ENCODE measurements at places on chromosomes 2 and 18. TPM values are rescaled to one million over a fixed set of nuclear protein-coding genes. Genes with fewer than 3 reads are reported as not detected.

The DNAH7 gene
- 0.38 TPM for total RNA-seq

The MOGAT1 gene
- total RNA-seq = not detected

The TLX2 gene
- total RNA-seq = not detected

The SLC4A3 gene
- total RNA-seq = 2.3 TPM

The ANKRD44 gene
- total RNA-seq = 4.9 TPM

The TRIM43 gene
- total RNA-seq = not detected

The RGPD4 gene
- total RNA-seq = not detected

The EXOC6B gene
- 57.7 TPM for total RNA-seq

The ALK gene
- not detected for total RNA-seq

The SERPINB11 gene
- total RNA-seq = 13.5 TPM

The MSTN gene
- total RNA-seq = not detected

The C1QL2 gene
- total RNA-seq = not detected

The LIMS3 gene
- total RNA-seq = not detected

The TAF4B gene
- total RNA-seq = 6.3 TPM

The CRACDL gene
- total RNA-seq = 8.8 TPM

The MAB21L4 gene
- total RNA-seq = 179 TPM

The CFAP210 gene
- total RNA-seq = not detected

The CD226 gene
- total RNA-seq = 0.79 TPM

The COLEC12 gene
- total RNA-seq = 1.4 TPM

DNA sequence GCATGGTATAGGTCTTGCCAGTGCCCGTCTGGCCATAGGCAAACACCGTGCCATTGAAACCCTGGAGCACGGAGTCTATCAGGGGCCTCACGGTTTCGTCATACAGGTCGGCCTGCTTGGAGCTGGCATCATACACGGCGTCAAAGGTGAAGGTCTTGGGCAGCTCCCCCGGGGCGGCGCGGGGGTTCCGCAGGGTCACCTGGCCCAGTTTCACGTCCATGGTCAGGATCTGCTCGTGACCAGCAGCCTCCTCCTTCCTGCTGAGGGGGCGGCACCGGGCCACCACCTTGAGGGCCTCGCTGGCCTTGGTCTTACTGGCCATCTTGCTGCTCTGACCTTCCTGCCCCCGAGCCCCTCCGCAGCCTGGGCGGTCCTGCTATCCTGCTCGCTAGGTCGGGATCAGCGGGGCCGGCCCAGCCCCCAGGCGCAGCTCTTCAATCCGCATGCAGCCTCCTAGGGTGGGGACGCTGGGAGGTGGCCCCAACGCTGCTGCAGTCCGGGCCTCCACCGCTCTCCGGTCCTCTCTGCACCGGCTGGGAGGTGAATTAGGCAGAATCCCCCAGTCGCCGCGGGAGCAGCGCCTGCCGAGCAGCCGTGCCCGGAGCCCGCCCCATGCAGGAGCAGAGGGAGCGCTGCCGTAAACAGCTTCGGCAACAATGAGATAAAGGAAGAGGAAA lies 563 bp downstream of the KIF3C start:
- H3K27me3 ChIP-seq = no peaks in the 10 kb centered on the region
- no peaks in the 10 kb centered on the region for H3K36me3 ChIP-seq
- peaks cover 23% of the 10 kb centered on the region for H3K4me1 ChIP-seq
- no peak for DNase-seq
- peak overlapping the region; percentile 81 for H3K4me3 ChIP-seq

- H3K4me1 ChIP-seq = no peaks in the 10 kb centered on the region
- no peak overlapping the region for H3K27ac ChIP-seq
- no peak for DNase-seq
- no peak overlapping the region for H3K4me3 ChIP-seq
- no peaks in the 10 kb centered on the region for H3K36me3 ChIP-seq
Measured at GRCh38 chr2:182020286-182021070, 34.8 kb downstream of the PPP1R1C start.

GRCh38 chr2:125172181-125172580 lies 1147.1 kb downstream of the CNTNAP5 start:
- no peak overlapping the region for H3K4me3 ChIP-seq
- no peak overlapping the region for H3K27ac ChIP-seq
- no peaks in the 10 kb centered on the region for H3K36me3 ChIP-seq
- DNase-seq = no peak

- H3K27ac ChIP-seq = no peak overlapping the region
- DNase-seq = no peak
- no peak overlapping the region for H3K4me3 ChIP-seq
- no peaks in the 10 kb centered on the region for H3K4me1 ChIP-seq
- no peaks in the 10 kb centered on the region for H3K27me3 ChIP-seq
Measured at GRCh38 chr2:168550670-168551069, 94.6 kb downstream of the CERS6 start.

GRCh38 chr18:47244086-47244485 lies 7.4 kb downstream of the SKOR2 start:
- H3K27ac ChIP-seq = no peak overlapping the region
- no peak overlapping the region for H3K4me3 ChIP-seq
- no peak for DNase-seq

GRCh38 chr2:191061381-191061980 lies 47.5 kb upstream of the STAT1 start:
- H3K36me3 ChIP-seq = no peaks in the 10 kb centered on the region
- DNase-seq = no peak
- no peak overlapping the region for H3K27ac ChIP-seq
- no peaks in the 10 kb centered on the region for H3K4me1 ChIP-seq
- no peaks in the 10 kb centered on the region for H3K27me3 ChIP-seq

- H3K27me3 ChIP-seq = no peaks in the 10 kb centered on the region
- H3K4me1 ChIP-seq = no peaks in the 10 kb centered on the region
- no peaks in the 10 kb centered on the region for H3K36me3 ChIP-seq
- DNase-seq = no peak
Measured at GRCh38 chr2:142586693-142587580, 290.5 kb upstream of the KYNU start.

DNA sequence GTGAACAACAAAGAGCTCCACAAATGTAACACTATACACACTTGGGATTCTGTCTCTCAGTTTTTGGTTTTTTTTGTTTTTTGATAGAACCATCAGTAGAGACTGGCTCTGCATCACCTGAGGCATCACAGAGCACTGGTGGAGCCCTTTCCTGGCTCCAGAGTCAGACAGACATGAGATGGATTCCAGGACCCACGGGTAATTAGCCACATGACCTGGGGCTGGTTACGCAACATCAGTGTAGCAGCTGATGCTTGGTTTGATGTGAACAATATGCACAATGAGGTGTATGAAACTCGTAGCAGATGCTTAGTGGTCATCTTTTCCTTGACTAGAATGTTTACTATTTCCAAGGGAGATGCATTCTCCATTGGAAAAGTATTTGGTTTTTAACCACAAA lies 40.7 kb downstream of the CMPK2 start:
- no peak overlapping the region for H3K27ac ChIP-seq
- H3K27me3 ChIP-seq = no peaks in the 10 kb centered on the region
- peaks cover 17% of the 10 kb centered on the region for H3K4me1 ChIP-seq
- no peak for DNase-seq

- H3K4me3 ChIP-seq = no peak overlapping the region
- no peak overlapping the region for H3K27ac ChIP-seq
- H3K4me1 ChIP-seq = no peaks in the 10 kb centered on the region
Measured at GRCh38 chr2:165109915-165110314, 93.9 kb downstream of the SCN3A start.

GRCh38 chr2:142095647-142096046 lies 35.2 kb downstream of the LRP1B start:
- DNase-seq = no peak
- H3K27me3 ChIP-seq = no peaks in the 10 kb centered on the region
- no peaks in the 10 kb centered on the region for H3K4me1 ChIP-seq
- H3K27ac ChIP-seq = no peak overlapping the region
- H3K36me3 ChIP-seq = no peaks in the 10 kb centered on the region

GRCh38 chr18:74248595-74248994 lies 43.2 kb downstream of the CYB5A start:
- DNase-seq = no peak
- no peak overlapping the region for H3K4me3 ChIP-seq
- H3K27ac ChIP-seq = no peak overlapping the region
- H3K36me3 ChIP-seq = no peaks in the 10 kb centered on the region

- H3K4me1 ChIP-seq = no peaks in the 10 kb centered on the region
- H3K27ac ChIP-seq = no peak overlapping the region
- H3K36me3 ChIP-seq = no peaks in the 10 kb centered on the region
- H3K27me3 ChIP-seq = no peaks in the 10 kb centered on the region
- no peak for DNase-seq
Measured at GRCh38 chr2:146659976-146660375, 1184.9 kb upstream of the ACVR2A start.

- no peak overlapping the region for H3K27ac ChIP-seq
- H3K36me3 ChIP-seq = no peaks in the 10 kb centered on the region
- H3K4me1 ChIP-seq = peaks cover 26% of the 10 kb centered on the region
- DNase-seq = no peak
Measured at GRCh38 chr2:71608441-71608840, 155.1 kb downstream of the DYSF start.

- no peaks in the 10 kb centered on the region for H3K27me3 ChIP-seq
- DNase-seq = no peak
- no peak overlapping the region for H3K4me3 ChIP-seq
- no peak overlapping the region for H3K27ac ChIP-seq
- H3K36me3 ChIP-seq = no peaks in the 10 kb centered on the region
Measured at GRCh38 chr2:74719066-74719465, 65.0 kb downstream of the SEMA4F start.

GRCh38 chr2:59694176-59694575 lies 859.3 kb downstream of the BCL11A start:
- H3K27ac ChIP-seq = no peak overlapping the region
- H3K27me3 ChIP-seq = no peaks in the 10 kb centered on the region
- H3K4me1 ChIP-seq = no peaks in the 10 kb centered on the region
- no peaks in the 10 kb centered on the region for H3K36me3 ChIP-seq
- H3K4me3 ChIP-seq = no peak overlapping the region
- DNase-seq = no peak

- H3K36me3 ChIP-seq = no peaks in the 10 kb centered on the region
- no peak overlapping the region for H3K27ac ChIP-seq
- no peak for DNase-seq
- no peaks in the 10 kb centered on the region for H3K27me3 ChIP-seq
Measured at GRCh38 chr2:204871231-204871953, 326.1 kb downstream of the PARD3B start.

DNA sequence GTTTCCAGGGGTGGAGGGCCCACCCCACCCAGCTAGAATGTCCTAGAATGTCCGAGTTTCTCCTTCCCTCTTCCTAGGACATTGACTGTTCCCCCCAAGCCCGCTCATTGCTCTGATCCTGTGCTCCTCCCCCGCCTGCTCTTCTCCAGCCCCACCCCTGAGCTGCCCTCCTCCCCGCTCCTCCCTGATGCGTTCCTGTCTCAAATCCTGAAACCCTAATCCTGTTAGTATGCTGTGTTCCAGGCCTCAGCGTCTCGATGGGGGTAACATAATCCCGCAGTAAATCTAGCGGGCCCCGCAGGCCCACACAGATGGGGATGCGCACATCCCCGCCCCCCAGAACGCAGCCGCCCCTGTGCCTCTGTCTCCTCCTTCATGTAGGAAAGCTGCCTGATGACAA lies 51.3 kb downstream of the NRP2 start:
- H3K4me1 ChIP-seq = no peaks in the 10 kb centered on the region
- no peak for DNase-seq
- H3K4me3 ChIP-seq = no peak overlapping the region
- H3K27me3 ChIP-seq = no peaks in the 10 kb centered on the region
- peaks cover 34% of the 10 kb centered on the region for H3K36me3 ChIP-seq

- H3K4me3 ChIP-seq = no peak overlapping the region
- no peak for DNase-seq
- peaks cover 3% of the 10 kb centered on the region for H3K4me1 ChIP-seq
- no peak overlapping the region for H3K27ac ChIP-seq
Measured at GRCh38 chr2:120669121-120669952, 66.3 kb upstream of the GLI2 start.

- no peak for DNase-seq
- H3K4me3 ChIP-seq = no peak overlapping the region
- H3K27me3 ChIP-seq = no peaks in the 10 kb centered on the region
- no peaks in the 10 kb centered on the region for H3K4me1 ChIP-seq
- no peaks in the 10 kb centered on the region for H3K36me3 ChIP-seq
- H3K27ac ChIP-seq = no peak overlapping the region
Measured at GRCh38 chr2:6941299-6942046, 24.3 kb downstream of the RNF144A start.

GRCh38 chr18:75122334-75122958 lies 86.5 kb downstream of the PTGR3 start:
- H3K4me3 ChIP-seq = no peak overlapping the region
- no peaks in the 10 kb centered on the region for H3K27me3 ChIP-seq
- no peaks in the 10 kb centered on the region for H3K36me3 ChIP-seq
- DNase-seq = no peak
- no peak overlapping the region for H3K27ac ChIP-seq

DNA sequence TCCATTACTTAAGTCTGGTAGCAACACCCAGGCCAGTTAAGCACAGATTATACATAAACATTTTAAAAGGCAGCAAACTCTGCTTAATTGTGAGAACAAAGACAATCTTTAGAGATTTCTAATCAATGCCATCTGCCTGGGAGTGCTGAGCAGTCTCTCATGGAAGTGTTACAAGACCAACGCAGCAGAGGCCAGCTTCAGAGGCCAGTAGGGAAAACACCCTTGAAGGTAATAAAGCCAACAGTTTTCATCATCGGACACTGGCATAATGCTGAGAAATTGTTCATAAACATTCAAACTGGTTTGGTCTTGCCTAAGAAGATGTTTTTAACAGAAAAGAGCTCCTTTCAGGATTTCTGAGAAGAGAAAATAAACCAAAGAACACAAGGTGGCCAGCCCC lies 35.0 kb downstream of the EPB41L3 start:
- DNase-seq = no peak
- H3K4me1 ChIP-seq = no peaks in the 10 kb centered on the region
- no peak overlapping the region for H3K4me3 ChIP-seq

DNA sequence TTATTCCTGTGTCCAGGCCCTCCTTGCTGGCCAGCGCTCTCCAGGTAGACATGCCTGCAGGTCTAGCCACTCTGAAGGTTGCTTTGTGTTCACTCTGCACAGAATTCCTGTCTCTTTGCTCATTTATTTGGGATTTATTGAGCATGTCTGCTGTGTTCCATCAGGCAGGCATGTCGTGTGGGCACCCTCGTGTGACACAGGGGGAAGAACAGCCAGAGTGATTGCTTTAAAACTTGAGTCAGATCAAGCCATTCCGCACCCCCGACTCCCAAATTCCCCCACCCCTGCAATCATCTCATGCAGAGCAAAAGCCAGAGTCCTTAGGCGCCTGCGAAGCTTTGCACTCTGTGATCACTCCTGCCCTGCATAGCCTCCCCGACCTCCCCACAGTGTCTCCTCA lies 44.7 kb upstream of the SIX2 start:
- H3K4me3 ChIP-seq = no peak overlapping the region
- H3K27me3 ChIP-seq = no peaks in the 10 kb centered on the region
- H3K4me1 ChIP-seq = no peaks in the 10 kb centered on the region
- H3K27ac ChIP-seq = no peak overlapping the region

- H3K36me3 ChIP-seq = no peaks in the 10 kb centered on the region
- DNase-seq = no peak
- no peak overlapping the region for H3K4me3 ChIP-seq
- H3K27ac ChIP-seq = no peak overlapping the region
Measured at GRCh38 chr2:182090486-182090885, 104.8 kb downstream of the PPP1R1C start.

- no peaks in the 10 kb centered on the region for H3K36me3 ChIP-seq
- no peaks in the 10 kb centered on the region for H3K27me3 ChIP-seq
- DNase-seq = no peak
- no peak overlapping the region for H3K4me3 ChIP-seq
Measured at GRCh38 chr2:219285894-219286425, 6.8 kb downstream of the DNAJB2 start.

GRCh38 chr18:40387130-40387787 lies 1567.8 kb upstream of the PIK3C3 start:
- H3K27me3 ChIP-seq = no peaks in the 10 kb centered on the region
- H3K36me3 ChIP-seq = no peaks in the 10 kb centered on the region
- no peak for DNase-seq
- H3K4me3 ChIP-seq = no peak overlapping the region
- H3K4me1 ChIP-seq = no peaks in the 10 kb centered on the region

GRCh38 chr2:25308599-25308998 lies 33.1 kb downstream of the DNMT3A start:
- DNase-seq = no peak
- H3K4me3 ChIP-seq = no peak overlapping the region
- no peak overlapping the region for H3K27ac ChIP-seq
